ENCODE measurements at places on chromosomes 2 and 18.
A peak's percentile ranks its signal among the peaks of the same experiment; 100 is the strongest.

- no peak for DNase-seq
Measured at GRCh38 chr2:13628122-13628521, 911.4 kb downstream of the TRIB2 start.

DNA sequence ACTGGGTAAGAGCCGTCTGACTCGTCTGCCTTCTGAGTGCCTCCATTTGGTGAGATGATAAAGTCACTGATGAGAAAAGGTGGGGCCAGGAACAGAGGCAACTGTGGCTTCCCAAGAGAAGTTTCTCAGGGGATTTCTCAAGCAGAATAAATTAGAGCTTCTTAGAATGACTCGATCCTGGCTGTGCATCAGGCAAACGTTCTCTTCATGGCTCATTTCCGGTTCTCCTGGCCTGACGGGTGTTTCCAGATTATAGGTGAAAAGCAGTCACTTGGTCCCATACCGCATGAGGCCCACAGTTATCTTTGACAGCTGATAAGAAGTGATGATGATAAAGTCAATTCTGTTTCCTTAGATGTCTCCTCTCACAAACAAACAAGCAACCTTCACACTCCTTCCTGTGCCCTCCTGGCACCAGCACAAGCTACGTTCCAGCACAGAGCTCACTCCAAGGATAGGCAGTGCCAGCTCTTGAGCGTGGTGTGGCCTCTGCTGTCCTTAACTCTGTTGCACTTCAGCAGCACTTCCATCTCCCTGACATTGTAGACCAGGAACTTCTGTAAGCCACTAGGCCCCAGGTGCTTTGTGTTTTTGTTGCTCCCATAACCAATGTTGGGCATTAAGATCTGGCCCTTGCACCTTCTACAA lies 37.8 kb upstream of the KCNF1 start:
- DNase-seq: peak; percentile 45

DNA sequence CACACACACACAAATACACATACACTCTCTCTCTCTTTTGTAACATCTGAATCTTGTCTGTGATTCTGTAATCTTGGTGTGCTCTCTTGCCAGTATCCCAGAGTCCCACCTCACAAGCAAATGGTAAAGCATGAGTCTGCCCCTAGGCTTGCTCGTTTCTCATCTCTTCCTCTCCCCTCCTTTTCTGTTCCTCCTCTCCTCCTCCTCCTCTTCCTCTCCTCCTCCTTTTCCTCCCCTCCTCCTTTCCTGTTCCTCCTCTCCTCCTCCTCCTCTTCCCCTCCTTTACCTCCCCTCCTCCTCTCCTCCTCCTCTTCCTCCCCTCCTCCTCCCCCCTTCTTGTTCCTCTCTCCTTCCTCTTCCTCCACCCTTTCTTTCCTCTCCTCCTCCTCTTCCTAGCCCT lies 59.0 kb downstream of the TNFRSF11A start:
- no peak for DNase-seq

GRCh38 chr2:66024391-66024790 lies 410.5 kb upstream of the MEIS1 start:
- DNase-seq: no peak

- DNase-seq: no peak
Measured at GRCh38 chr2:236865052-236865451, 220.6 kb upstream of the COPS8 start.

GRCh38 chr18:3500016-3500415 lies 50.0 kb downstream of the TGIF1 start:
- DNase-seq: no peak

DNA sequence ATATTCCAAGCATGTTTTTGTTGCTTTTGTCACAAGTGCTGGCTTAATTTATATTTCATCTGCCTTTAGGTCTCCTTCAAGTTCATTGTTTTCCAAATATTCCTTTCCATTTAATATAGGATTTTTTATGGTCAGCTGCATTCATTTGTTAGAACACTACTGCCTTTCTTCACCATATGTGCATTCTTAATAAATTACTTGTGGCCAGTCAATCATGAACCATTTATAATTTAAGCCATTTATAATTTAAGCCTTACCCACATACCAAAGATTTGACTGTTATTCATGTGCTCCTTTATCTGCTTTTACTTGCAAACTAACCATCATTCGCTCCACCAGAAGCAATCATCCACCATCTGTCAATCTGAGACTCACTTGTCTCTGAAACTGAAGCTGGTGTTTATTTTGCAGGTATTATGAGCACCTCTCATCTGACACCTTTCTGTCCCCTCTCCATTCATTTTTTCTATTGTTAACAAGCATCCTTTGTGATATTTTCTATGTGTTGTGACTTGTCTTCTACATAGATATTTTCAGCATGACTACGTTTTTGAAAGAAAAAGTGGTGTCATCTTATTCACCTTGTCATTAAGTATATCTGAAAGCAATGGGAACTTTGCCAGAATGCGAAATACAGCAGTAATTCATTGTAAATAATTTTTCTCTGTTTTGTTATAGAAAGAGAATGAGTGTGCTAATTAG lies 786.8 kb downstream of the KCNJ3 start:
- DNase-seq: no peak

GRCh38 chr2:45637440-45637839 lies 14.0 kb upstream of the PRKCE start:
- no peak for DNase-seq

- no peak for DNase-seq
Measured at GRCh38 chr18:12518832-12519531, 111.3 kb downstream of the PRELID3A start.

Measured in GM06990 (cell line).